ENCODE measurements at places on chromosomes 5 and 9. TPM values are rescaled to one million over a fixed set of nuclear protein-coding genes. Genes with fewer than 3 reads are reported as not detected.

DNA sequence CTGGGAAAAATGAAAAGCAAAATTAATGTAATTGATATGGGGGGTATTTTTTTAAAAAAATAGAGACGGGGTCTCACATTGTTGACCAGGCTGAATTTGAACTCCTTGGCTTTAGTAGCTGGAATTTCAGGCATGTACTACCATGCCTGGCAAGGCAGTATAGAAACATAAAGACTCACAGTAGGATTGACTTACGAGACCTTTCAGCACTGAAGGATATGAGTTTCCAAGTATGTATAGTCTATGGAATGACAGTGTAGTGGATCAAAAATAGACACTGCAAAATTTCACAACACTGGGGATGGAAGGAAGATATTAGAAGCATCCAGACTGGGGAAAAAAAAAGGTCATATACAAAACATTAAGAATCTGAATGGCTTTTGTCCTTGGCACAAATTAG, 6.8 kb downstream of the DCP2 start:
- no peak for DNase-seq

- no peak for DNase-seq
Measured at GRCh38 chr9:79477955-79478771, 93.6 kb upstream of the TLE4 start.

DNA sequence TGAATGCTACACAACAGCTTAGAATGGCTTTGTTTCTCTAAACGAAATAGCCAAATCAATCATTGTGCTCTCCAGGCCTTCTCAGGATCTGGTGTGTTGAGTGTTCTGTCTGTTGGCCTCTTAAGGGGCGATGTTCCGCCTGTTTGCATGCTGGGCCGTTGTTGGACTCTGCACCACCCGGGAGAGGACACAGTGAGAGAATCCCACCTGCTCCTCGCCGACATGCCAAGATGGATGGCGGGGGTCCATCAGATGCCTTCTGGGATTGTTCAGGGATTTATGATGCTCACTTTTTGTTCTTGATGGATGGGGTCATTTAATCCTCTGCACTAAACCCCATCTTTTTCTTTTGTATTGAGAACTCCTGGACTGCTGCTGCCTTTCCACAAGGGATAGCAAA, 159.9 kb downstream of the NTRK2 start:
- no peak for DNase-seq

DNA sequence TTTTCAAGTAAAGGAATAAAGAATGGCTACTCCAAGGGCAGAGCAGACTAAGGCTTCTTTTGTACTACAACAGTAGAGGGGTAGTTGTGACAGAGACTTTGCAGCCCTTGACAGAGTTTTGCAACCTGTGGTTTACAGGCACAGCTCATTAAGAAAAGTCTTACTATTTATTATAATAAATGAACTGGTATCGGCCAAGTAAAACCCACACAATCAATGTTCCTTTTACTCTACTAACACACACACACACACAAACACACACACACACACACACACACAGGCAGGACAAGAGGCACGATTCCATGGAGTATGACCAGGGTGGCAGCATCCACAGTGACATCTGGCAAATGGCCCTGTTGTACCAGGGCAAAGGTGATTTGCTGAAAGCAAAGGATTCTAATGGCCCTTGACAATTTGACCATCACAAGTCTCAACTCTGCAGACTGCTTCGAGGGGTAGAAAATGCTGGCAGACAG, 59.1 kb upstream of the GOLPH3 start:
- no peak for DNase-seq

- DNase-seq: no peak
Measured at GRCh38 chr9:127333221-127334064, 63.5 kb upstream of the SLC2A8 start.

DNA sequence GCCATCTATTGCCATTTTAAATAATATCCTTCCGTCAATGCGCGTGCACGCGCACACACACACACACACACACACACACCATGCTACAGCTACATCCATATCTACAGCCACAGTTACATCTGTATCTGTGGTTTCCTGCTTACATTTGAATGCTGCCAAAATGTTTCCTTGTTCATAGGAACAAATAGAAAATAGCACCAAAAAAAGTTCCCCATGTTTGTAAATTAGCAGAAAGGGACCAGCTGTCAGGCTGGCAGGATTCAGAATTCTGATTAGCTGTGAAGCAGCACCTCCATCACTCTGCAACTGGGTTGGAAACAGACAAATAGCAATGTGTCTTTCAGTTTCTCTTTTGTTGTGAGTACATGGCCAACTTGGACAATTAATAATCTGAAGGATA, 601.5 kb downstream of the IRX1 start:
- DNase-seq: no peak

DNA sequence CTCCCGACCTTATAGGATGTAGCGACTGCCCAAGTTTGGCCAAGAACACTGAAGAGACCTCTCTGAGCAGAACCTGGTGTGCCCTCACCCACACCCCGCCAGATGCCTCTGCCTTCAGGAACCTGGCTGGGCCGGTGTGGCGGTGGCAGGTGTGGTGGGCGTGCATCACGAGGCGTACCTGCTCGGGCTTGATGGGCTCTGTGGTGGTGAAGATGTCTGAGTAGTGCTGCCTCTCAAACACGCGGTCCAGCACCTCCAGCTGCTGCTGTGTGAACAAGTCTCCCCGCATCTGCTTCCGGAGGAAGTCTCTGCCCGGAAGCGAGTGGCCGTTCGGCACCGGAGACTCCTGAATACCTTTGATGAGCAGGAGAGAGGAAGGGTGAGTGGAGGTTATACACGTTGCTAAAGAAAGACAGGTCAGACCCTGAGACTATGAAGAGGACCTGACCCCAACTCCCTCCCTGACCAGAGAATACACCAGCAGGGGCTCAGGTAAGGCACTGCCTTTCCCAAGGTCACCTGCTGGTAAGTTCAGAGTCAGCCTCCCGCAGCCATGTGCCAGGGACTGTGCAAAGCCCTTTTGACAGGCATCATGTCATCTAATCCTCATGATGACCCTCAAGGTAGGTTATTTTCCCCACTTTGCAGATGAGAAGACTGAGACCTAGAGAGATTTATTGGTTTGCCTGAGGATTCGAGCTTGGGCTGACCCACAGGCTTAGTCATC, 67.5 kb downstream of the PAX5 start:
- DNase-seq: no peak

The TLX3 gene
- total RNA-seq: not detected

The FAM151B gene
- 39.8 TPM for total RNA-seq

The ZNF782 gene
- 41.2 TPM for total RNA-seq

The GRM6 gene
- 0.16 TPM for total RNA-seq
